ENCODE measurements at places on chromosomes 6 and 20.

DNA sequence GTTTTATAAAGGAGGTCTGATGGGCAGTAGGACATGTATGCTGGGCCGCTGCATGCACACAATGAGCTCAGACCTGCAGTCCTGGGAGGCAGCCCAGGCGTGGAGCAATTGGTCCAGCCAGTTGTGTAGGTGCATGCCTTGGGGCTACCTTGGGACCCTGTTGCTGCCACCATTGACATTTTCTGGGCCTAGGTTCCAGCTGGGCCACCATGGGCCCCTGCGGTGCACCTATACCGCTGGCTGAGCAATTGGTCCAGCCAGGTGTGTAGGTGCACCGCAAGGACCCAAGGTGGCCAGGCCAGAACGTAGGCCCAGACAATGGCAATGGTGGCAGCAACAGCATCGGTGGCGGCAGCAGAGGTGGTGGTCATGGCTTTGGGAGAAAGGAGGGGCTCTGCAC, 143.9 kb downstream of the PXDC1 start:
- DNase-seq, result no peak

GRCh38 chr20:6575912-6576401, 191.5 kb upstream of the BMP2 start:
- DNase-seq, result no peak

DNA sequence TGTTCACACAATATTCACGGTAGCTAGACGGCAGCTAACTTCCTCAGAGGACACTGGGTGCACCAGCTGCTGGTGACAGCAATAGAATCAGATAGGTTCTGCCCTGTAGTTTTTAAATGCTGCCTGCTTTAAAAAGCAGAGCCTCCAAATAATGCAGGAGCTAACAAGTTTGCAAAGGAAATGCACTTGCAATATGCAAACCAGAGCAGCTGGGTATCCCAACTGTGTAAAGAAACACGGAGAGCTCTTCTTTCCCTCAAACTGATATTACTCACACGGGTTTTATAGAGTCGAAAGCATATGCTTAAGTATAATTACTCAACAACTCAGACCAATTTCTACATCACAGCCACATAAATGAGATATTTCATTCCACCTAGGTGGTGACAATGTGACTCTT, 432.7 kb downstream of the TFAP2A start:
- DNase-seq, result no peak

GRCh38 chr6:140980265-140980887, 1152.3 kb upstream of the GJE1 start:
- DNase-seq, result no peak

DNA sequence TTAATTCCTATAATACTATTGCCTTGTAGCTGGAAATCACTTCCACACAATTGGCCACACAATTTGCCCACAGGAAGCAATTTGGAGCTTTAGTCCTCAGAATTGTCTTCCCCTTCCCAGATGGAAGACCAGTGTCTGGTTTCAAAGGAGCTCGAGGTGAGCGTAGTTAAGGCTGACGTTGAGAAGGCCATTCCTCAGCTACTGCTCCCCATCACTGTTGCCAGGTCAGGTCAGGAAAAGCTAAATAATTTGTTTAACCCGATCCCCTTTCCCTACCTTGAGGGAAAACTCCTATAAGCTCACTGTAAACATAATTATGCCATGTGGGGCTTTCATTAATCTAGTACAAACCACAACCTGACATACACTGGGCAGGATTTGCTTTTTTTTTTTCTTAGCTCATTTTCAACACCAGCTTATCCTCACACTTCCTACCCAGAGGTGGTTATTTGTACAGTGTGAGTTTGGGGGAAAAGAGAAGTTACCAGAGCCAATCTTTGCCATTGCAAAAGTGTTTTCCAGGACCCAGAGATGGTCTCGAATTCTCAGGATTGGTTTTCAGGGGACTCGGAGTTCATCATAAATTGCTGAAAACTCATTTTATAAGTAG, 242.7 kb downstream of the CLIC5 start:
- DNase-seq, result no peak

DNA sequence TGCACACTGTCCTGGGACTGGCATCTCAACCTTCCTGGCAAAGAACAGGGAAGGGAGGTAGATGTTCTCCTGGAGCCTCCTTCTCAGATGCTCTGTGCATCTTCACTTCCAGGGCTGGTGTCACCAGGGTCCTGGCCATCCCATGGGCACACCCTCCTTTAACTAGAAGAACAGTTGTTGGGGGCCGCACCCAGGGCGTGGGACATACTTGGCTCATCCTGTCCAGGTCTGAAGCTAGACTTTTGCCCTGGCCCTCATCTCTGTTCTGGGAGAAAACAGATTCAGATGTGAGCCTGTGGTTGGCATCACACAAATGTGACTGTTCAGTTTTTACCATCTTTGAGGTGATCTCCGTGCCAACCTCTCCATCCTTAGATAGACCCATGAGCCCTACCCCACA, 41.6 kb downstream of the FOXC1 start:
- DNase-seq, result no peak

- no peak for DNase-seq
These were observed 33.3 kb upstream of the THEMIS start for GRCh38 chr6:127933852-127934840.

- DNase-seq, result no peak
These were observed 6.6 kb downstream of the CITED2 start for GRCh38 chr6:139367810-139368351.

- no peak for DNase-seq
These were observed 7.5 kb upstream of the GGTLC1 start for GRCh38 chr20:23995905-23996666.

DNA sequence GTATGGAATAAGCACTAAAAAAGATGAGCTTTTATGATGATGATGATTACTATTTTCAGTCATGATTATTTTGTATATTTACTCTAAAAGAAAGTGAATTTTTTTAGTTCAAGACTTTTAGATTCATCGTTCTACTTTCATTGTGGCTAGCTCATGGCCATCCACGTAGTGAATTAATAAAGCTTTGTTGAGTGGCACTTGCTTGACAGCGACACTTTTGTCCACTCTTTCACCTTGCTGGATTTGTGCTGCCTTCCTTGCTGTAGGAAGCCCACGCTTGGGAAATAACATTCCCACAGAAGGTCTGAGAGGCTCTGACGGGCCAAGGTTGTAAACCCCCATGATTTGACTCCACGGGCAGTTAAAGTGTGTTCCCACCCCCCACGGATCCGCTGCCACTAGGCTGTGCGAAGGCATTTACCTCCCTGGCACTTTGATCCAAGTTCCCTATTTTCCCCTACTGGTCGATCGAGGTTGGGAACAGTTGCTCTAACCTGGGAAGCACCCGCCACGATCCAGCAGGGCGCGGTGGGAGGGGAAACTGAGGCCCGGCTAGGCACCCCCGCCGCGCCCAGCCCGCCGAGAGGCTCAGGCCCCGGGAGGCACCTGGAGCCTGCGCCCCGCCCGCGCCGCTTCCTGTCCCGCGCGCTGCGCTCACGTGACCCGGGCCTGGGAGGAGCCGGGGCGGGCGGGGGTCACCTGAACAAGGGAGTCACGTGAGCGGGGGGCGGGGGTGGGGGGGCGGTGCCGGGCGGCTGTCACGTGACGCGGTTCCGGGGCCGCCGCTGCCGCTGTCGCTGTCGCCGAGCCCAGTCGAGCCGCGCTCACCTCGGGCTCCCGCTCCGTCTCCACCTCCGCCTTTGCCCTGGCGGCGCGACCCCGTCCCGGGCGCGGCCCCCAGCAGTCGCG, at the start of gene IGF2R:
Gene IGF2R (plus strand): TSS at position 788 of the 909 bp plus-strand sequence. CDS start 165 bp downstream, outside the sequence.
- no peak for DNase-seq
